Esophagus mucosa (tissue), 1 donor: ENCODE measurements at places on chromosomes 11 and 22. TPM values are rescaled to one million over a fixed set of nuclear protein-coding genes. Genes with fewer than 3 reads are reported as not detected.

DNA sequence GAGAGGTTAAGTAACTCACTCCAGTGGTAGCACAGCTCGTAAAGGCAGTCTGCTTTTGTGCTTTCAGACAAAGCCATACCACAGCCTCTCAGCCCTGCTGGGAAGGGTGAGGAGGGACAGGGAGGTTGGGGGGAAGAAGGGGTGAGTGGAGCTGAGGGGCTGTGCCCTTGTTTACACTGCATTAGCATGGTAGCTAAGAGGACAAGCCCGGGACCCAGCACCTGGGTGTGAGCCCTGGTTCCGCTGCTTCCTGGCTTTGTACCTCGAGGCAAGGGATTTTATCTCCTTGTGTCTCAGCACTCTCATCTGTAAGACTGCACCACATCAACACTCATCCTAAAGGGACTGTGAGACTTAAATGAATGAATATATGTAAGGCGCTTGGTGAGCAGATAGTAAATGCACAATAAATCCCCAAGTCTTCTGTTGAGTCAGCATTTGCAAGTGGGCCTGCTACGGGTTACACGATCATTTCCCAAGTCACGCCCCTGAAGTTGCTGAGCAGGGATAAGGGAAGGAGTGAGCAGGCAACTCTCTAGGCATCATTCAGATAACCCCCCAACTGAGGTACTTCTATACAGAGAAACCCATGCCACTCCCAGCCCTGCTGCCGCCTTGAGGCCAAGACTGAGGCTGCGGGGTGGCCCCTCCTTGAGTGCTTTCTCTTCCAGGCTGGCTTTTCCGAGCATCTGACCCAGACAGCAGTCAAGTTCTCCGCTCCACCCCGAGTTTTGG lies 7.5 kb downstream of the RASD2 start:
- ATAC-seq = no peak

GRCh38 chr11:62026739-62027370 lies 59.4 kb upstream of the FTH1 start:
- ATAC-seq = peak; percentile 14

DNA sequence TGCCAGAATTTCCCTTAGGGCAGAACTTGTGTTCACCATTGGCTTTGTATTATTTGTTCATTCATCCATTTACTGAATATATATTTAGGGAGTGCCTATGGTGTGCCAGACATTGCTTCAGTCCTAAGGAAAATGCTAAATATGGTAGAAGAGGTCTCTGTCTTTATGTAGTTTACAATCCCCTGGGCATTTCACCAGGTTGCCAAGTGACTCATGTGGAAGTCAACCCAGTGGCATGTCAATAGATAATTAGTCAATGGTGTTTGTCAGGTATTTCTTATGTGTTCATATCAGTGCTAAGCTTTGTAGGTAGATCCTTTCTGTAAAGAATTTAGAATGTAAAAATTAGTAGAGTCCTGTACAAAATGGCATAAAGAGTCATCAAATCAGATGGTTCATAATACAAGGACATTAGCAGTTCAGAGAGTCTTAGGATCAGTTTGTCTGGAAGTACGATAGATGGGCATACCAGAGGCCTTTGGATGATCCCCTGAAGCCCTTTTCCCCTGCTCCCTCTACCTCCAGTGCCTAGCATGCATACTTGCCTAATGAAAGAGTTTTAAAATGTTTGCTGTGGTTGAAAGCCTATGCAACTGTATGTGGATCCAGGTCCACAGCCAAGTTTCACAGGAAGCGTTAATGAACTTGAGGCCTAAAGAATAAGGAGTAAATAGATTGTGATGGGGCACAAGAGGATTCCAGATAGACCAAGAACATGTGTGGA lies 58.5 kb upstream of the SESN3 start:
- ATAC-seq = peak; percentile 88

The OR5W2 gene
- not detected for total RNA-seq

The CD3E gene
- 1.2 TPM for total RNA-seq
